ENCODE measurements at places on chromosomes 1 and 21.

GRCh38 chr1:34787461-34788420 lies 5.1 kb upstream of the GJA4 start:
- no peak for DNase-seq

DNA sequence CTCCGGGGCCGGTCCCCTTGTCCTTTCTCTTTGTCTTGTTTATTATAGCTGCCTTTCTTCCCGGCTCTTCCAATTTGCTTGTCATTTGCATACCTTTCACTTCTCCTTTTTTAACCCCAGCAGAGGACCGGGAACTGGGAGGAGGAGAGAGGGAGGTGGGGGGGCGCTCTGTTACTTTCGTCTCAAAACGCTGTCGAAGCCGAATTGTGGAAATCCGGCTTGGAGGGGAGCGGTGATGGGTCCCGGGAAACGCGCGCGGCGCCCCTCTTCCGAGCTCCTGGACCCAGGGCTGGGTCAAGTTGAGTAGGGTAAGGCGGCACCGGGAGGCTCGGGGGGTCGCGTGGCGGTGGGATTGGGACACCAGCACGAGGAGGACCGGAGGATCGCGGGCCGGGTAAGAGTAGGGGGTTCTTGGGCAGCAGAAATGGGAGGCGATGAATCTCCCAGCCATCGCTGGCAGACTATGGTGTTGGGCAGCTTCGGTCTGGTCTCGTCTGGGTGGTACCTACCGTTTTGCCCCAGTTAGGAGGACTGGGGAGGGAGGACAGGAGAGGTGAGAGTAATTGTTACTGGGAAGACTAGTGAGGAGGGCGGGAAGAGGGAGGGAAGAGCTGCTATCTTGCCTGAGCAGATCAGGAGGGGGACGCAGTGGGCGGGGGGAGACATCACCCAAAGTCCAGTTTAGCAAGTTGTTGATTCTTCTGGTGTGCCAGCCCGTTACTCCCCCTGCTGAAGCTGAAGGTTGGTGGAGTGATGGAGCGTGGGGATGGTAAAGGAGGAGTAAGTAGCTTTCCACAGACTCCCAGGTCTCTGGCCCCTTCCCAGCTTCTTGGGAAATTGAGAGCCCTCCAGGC lies 1.5 kb downstream of the PROX1 start:
- peak; percentile 53 for DNase-seq

- DNase-seq = no peak
Observed at GRCh38 chr21:35063428-35064172, 14.5 kb upstream of the RUNX1 start.

DNA sequence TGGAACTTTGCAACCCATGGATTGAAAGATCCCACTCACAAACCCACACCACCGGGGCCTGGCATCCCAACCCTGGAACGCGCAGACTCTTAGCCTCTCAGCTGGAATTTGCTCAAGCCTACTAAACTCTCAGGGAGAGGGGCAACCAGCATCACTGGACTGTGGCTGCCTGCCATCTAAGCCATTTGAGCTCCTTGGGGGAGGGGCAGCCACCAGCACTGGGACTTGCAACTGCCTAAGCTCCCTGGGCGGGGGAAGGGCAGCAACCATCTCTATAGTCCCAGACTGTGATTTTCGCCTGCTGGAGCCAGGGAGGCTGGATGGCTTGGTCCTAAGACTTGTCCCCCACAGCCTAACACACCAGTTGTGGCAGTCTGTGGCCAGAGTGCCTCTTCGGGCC lies 122.3 kb downstream of the SNX7 start:
- no peak for DNase-seq

- DNase-seq = no peak
Observed at GRCh38 chr1:56688522-56689026, 43.5 kb downstream of the PRKAA2 start.

GRCh38 chr21:43323244-43324005 lies 103.5 kb downstream of the SIK1 start:
- DNase-seq = peak; percentile 71

GRCh38 chr1:68143633-68144032 lies 88.7 kb downstream of the WLS start:
- DNase-seq = no peak

DNA sequence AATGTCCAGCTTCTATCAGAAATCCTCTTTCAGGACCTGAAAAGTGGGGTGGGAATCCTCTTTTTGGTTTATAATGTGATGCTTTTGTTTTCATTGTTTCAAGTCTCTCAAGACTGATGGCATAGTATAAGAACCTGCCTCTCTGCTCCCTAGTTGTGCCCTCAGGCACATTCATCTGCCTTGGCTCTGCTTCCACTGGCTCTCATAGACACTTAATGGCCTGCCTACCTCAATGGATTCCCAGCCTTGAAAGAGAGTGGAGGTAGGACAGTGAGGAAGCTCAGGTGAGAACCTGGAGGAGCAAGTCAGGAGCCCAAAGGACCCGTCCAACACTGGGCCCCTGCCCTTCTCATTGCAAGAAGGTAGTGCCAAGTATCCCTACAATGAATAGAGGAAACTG lies 4.8 kb downstream of the TTLL7 start:
- DNase-seq = no peak

- DNase-seq = peak; percentile 41
Observed at GRCh38 chr21:33286076-33286475, 19.9 kb downstream of the IL10RB start.

DNA sequence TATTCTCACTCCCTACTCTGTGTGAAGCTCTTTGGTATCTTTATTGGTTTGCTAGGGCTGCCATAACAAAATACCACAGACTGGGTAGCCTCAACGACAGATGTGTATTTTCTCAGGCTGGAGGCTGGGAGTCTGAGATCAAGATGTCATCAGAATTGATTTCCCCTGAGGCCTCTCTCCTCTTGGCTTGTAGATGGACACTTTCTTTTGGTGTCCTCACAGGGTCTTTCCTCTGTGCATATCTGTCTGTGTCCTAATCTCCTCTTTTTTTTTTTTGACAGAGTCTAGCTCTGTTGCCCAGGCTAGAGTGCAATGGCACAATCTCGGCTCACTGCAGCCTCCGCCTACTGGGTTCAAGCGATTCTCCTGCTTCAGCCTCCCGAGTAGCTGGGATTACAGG lies 71.4 kb upstream of the KCNJ6 start:
- DNase-seq = no peak

DNA sequence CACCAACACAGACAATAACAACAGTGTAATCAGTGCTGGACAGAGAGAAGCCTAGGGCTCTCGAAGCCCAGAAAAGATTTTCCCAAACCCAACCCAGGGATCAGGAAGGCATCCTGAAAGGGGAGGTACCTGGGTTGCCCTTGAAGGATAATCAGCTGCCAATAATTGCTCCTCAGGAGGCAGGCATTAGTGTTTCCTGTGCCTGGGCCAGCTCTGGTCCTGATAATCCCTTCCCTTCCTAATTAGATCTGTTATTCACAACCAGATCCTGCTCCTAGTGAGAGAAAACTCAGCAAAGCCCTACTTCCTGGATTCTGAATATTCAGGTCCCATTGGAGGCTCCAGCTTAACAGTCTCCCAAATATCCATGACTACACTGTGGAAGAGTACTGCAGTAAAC lies 117.4 kb downstream of the DMRTA2 start:
- no peak for DNase-seq

DNA sequence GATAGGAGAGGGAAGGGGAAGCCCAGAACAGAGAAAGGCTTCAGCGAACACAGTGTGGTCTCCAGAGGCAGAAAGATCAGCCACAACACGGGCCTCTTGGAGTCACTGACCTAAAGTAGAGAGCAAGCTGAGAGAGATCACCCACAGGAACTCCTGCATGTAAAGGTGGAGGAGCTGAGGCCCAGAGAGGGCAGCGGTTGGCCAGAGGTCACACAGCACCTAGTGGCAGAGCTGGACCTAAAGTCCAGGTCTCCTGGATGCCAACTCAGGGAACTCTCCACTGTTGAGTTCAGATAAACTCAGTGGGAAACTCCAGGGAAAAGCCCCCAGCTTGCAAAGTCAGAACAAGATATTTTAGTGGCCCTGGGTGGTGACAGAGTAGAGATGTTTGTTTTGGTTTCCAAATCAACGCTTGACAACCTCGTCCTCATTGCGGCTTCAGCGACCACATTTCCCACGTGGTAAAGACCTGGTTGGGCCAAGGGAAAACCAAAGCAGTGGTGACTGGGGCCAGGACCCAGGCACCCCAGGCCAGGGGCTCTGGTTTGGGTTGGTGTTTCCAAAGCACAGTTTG lies 4.6 kb downstream of the IFFO2 start:
- DNase-seq = no peak

DNA sequence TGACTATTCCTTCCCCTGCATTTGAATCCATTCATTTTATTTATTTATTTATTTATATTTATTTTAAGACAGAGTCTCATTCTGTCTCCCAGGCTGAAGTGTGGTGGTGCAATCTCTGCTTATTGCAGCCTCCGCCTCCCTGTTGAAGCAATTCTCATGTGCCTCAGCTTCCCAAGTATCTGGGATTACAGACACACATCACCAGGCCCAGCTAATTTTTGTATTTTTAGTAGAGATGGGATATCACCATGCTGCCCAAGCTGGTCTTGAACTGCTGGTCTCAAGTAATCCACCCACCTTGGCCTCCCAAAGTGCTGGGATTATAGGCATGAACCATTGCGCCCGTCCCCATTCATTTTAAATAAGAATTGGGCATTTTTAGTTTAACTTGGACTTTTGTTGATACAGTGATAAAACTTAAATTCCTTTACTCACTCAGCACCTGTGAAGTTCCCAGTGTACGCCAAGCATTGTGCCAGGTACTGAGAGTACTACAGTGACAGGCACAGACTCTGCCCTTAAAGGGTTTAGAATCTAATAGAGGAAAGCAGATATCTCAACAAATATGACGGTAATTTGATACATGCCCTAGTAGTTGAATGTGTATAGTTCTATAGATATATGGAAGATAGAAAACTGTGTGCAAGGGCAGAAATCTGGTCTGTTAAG lies 90.5 kb downstream of the PTPRC start:
- DNase-seq = no peak

GRCh38 chr1:242764161-242764560 lies 239.7 kb upstream of the PLD5 start:
- DNase-seq = no peak

DNA sequence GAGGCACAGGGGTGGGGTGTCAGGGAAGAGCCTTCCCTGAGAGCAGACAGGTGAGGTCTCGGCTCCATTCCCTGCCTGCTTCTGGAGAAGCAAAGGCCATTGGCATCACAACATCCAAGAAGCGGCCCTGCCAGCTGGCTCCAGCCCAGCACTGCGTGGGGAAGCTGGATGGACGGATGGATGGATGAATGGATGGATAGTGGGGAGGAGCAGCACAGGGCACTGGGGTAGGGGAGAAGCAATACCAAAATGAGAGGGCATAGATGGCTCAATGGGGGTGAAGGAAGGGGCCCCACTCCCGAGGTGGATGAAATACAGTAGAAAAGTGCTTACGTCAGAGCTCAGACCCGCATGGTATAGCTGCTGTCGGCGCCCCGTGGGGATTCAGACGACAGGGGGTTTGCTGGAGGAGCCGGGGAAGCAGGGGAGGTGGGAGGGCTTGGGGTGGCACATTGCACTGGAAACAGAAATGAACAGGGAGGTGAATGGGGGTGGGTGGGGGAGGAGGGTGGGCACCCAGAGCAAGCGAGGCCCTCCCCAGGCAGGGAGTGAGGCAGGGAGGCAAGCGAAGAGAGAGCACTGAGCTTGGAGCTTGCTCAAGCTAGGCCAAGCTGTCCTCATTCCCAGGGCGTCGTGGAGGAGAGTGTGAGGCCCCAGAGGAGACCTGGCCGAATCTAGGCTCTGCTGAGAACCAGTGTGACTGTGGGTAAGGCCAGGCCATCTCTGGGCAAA lies 9.5 kb upstream of the GOLT1A start:
- DNase-seq = no peak

DNA sequence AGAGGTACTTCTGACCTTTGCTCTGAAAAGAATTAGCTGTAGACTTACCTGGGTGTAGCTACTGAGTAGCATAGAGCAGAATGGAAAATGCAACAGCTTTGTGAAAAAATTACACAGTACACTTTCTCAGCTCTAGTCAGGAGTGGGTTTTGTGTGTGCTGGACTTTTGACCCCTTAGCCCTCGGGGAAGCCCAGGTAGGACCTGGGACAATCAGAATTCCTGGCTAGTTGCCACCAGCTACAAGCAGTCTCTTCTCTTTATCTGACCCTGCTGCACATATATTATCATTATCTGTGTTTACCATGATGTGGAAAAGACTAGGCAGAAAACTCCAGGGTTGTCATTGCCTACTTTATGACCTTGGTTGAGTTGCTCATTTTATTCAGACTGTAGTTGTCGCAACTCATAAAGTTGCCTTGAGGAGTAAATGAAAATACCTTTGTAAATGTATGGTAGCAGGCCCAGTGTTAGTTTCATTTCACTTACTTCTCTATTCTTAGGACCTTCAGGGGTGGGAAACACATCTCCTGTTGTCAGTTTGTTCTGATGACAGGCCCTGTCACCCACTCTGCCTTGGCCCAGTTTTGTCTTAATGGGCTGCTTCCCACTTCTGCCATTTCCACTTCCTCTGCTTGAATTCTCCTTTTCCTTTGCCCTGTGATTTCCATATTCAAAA lies 5.4 kb downstream of the NEK7 start:
- DNase-seq = no peak

DNA sequence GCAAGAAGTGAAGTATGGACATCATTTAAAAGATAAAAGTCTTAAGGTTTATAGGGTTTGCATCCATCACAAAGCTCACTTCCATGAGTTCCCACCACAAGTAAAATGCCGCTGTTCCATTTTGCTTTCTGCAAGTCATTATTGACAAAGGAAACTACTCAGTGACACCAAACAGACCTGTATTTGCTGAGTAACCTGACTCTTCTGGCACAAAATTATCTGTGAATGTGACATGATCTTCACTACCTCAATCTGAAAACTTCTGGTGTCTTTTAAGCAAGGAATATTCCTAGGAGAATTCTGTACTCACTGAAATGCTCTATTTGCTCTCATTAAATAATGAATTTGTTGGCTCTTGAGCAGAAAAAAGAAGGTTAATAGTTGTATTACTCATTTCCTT lies 1077.4 kb upstream of the ADGRL4 start:
- DNase-seq = peak; percentile 90

All from NCI-H2029 (cell line).